Hematopoietic multipotent progenitor cell treated with erythropoietin and hydrocortisone succinate and interleukin-3 and kit ligand, for 4 days (in vitro differentiated cells): ENCODE measurements at places on chromosomes 3 and 15.
A peak's percentile ranks its signal among the peaks of the same experiment; 100 is the strongest.

- DNase-seq = no peak
Measured at GRCh38 chr15:44153352-44153751, 41.7 kb downstream of the FRMD5 start.

GRCh38 chr3:69692761-69693160 lies 46.5 kb upstream of the MITF start:
- DNase-seq = no peak

DNA sequence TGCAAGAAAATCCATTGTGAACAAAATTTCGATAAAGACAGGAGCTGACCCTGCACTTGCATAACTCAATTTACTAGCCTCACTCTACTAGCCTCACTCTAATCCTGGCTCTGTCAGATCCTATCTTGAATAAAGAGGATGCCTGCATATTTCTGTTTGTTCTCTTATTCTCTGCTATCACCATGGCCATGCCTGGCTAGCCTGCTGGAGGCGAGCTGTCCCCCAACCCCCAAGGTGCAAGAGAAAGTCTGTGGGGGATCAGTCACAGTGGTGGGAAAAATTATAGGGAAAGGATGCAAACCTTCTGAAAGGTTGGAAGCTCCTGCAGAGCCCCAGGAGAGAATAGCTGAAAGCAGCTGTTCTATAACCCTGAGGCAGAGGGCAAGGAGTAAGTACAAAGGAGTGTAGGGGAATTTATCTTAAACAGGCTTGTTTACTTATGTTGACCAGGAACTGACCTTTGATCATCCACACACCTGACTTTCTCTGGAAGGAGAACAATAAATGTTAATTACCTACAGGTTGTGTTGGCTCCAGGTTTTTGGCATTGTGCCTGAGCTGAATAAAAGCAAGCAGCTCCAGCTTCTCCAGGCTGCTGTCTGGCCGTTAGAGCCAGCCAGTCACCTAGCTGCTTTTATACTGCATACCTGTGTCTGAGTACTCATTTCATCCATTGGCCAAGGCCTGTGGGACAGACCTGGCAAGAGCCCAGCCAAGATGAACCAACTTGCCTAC lies 137.7 kb upstream of the RASGRP1 start:
- DNase-seq = no peak

- no peak for DNase-seq
Measured at GRCh38 chr15:101675796-101676582, 23.8 kb upstream of the TM2D3 start.

- DNase-seq = no peak
Measured at GRCh38 chr3:150797155-150797554, 34.2 kb upstream of the SIAH2 start.

DNA sequence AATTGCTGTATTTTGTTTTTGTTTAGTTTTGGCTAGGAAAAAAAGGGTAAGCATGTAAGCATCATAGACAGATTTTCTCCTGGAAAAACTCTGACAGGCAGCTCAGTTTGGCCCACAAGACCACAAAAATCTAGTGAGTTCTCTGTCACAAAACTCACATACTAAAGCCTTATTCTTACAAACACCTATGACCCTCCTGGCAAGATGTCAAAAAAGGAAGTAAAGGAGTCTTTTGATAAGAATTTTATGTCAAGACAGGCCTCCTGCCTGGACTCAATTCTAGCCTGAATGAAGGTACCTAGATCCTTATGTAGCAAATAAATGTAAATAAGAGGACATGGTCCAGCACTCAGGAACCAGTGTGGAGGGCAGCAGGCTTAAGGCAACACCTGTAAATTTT lies 668.3 kb upstream of the ZNF385D start:
- DNase-seq = peak; percentile 50

DNA sequence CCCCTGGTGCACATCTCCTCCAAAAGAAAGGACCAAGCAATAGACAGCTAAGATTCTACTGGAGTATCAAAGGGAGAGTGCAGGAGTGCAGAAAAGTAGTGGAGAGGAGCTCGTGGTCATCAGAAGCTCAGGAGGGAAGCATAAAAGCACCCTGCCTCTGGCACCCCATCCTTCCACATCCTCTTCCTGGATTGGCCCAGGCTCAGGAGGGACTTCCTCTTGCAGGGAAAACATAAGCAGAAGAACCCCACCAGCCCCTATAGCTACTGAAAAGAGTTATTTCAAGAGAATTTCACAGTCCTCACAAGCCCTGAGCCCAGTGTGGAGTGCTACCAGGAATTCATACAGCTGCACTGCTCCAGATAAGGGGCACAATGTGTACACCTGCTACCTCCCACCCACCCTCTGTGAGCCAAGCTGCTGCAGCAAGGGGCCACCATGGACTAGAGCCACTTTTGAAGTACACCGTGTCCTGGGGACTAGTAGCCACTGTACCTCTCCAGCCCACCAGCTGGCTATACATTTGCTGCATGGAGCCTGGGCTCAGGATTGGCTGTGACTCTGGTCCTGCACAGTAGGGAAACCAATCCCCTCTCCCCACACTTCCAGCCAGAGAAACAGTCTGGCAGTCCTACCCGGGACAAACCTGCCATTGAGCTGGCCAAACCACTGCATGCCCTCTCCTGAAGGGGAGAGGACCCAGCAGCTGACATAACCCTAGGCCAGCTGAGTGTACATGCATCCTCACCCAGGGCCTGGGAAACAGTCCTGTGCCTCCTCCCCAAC lies 43.0 kb downstream of the CD200R1 start:
- DNase-seq = peak; percentile 9

- DNase-seq = peak; percentile 21
Measured at GRCh38 chr3:151769175-151769574, 35.4 kb downstream of the AADACL2 start.

DNA sequence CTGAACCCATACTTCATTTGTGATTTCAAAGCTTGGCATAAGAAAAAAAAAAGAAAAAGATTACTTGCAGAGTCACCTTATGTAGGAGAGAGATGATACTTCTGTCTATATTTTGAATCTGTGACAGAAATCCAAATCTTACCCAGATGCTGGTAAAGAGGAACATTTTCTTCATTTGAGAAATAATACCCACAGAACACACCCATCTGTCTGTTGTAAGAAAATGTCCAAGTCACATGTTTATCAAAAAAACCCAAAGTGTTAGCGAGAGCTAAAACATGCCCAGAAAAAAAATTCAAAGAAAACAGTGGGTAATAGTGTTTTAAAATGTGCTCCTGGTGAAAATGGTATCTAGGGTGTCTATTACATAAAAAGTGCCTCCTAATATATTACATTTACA lies 18.0 kb upstream of the RAP2B start:
- DNase-seq = no peak

- DNase-seq = no peak
Measured at GRCh38 chr3:31968369-31968926, 12.6 kb downstream of the OSBPL10 start.

GRCh38 chr15:35095941-35096340 lies 10.8 kb upstream of the NANOGP8 start:
- no peak for DNase-seq

GRCh38 chr15:93825682-93826081 lies 405.7 kb upstream of the MCTP2 start:
- DNase-seq = no peak

DNA sequence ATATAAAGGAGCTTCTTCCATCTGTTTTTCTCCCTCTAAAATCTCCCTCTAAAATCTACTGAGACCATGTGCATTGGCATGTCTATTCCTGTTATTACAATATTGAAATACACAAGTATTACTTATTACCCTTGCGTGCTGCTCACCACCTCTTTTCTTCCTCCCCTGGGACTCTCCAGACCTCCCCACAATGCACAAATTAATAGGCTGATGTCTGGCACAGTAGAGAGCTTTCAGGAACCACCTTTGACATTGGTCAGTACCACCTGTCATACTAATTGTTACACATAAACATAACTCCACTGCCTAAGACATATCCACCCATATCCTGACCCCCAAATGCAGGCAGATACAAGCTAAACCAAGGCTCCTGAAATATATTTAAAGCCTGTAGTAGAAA lies 722.6 kb downstream of the FHIT start:
- no peak for DNase-seq

GRCh38 chr15:39453620-39454019 lies 127.3 kb upstream of the THBS1 start:
- peak; percentile 89 for DNase-seq

DNA sequence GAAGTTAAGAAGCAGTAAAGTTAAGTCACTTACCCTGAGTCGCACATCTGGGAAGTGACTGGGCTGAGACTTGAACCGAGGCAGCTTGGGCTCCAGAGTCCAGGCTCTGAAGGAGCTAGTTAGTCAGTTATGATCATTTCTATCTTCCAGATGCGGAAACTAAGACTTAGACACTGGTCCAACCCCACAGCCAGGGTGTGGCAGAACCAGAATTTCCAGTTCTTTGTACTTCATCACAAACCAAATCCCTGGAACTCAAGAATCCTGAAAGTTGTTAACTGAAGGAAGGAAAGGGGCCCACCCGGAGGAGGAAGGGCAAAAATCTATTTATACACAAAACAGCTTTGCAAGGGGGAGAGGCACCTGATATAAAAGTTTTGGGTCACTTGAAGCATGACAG lies 389.9 kb downstream of the SHQ1 start:
- no peak for DNase-seq

GRCh38 chr3:187247398-187247797 lies 44.1 kb downstream of the MASP1 start:
- DNase-seq = no peak

GRCh38 chr3:81863756-81864155 lies 102.3 kb upstream of the GBE1 start:
- peak; percentile 50 for DNase-seq
